AML-193 (cell line): ENCODE measurements at places on chromosomes 3 and 15.

DNA sequence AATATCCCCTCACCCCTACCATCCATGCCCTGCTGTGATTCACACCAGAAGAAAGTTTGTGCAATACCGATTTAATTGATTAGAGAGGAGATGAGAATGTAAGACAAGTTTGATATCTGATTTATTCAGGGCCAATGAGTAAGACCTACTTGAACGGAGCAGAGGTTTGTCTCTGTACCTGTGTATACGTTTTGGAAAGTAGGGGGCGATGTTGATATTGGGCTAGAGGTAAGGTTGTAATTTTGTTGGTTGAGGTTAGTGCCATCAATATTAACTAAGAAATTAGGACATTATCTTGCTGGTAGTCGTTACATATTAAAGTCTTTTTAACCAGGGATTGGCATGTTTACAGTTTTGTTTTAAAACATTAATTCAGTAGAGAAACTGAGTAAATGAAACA is 20.5 kb downstream of the EAF2 start:
- DNase-seq = no peak

- peak; percentile 43 for DNase-seq
Measured at GRCh38 chr15:64571857-64572291, 111.5 kb downstream of the ZNF609 start.

DNA sequence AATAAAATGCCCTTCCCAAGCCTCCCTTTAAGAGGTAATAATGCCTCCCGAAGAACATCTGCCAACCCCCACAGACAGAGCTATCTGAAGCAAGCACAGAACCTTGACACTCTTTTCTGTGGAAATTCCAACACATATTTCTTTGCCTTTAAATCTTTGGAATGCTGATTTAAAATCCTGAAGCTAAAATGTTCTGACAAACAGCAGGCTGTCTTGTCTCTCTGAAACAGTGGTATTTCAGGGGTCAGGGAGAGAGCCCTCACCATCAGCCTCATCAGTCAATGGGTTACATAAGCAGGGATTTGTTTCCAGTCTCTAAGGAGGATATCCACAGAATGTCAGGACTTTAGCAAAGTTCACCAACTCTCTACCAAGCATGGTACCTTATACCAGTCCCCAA is 27.8 kb upstream of the ARHGEF3 start:
- no peak for DNase-seq

GRCh38 chr3:197028728-197029510 is 698 bp downstream of the MELTF start:
- DNase-seq = peak; percentile 61

- DNase-seq = no peak
Measured at GRCh38 chr15:71111181-71111565, 4.1 kb upstream of the THSD4 start.

GRCh38 chr3:115785782-115786181 is 162.5 kb downstream of the GAP43 start:
- no peak for DNase-seq

GRCh38 chr3:188240189-188240981 is 86.4 kb downstream of the LPP start:
- DNase-seq = no peak

DNA sequence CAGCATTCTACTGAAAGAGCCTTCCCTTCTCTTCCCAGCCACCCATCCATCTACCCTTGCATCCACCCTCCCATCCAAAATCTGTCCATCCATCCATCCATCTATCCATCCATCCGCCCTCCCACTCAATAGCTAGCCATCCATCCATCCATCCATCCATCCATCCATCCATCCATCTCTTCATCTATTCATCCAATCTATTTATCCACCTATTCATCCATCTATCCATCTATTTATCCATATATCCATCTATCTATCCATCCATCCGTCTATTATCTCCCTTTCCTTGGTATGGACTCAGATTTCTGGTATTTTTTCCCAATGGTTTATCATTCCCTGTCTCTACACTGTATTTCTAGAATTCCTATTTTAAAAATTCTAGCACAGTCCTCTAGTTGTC is 46.1 kb upstream of the PPARG start:
- DNase-seq = no peak

- no peak for DNase-seq
Measured at GRCh38 chr15:46685681-46686080, 1031.6 kb upstream of the SEMA6D start.

DNA sequence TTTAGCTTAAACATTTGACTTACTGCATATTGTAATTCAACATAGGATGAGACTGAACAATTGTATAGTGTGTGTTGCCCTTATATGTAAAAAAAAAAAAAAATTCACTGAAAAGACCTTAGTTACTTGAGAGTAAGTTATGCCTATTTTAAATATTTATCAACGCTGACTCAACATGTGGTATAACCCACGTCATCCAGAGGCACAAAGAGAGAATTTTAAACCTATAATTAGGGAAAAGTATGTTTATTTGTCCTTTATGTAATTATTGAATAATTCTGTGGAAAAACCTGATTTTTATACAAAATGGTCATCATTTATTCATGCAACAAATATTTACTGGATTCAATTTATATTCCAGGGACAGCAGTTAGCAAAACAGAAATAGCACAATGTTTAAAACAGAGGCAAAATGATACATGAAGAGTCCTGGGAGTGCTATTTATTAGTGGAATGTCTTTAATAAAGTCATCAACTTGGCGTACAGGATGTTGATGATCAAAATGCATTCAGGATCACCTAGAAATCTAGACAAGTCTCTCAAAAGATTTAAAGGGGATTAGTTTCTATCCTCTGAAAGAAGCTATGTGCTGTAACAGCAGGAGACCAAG is 223.7 kb downstream of the PCCB start:
- no peak for DNase-seq

GRCh38 chr3:42442640-42443039 is 32.2 kb upstream of the LYZL4 start:
- no peak for DNase-seq

GRCh38 chr3:158244274-158244673 is 134.4 kb downstream of the RSRC1 start:
- DNase-seq = no peak

DNA sequence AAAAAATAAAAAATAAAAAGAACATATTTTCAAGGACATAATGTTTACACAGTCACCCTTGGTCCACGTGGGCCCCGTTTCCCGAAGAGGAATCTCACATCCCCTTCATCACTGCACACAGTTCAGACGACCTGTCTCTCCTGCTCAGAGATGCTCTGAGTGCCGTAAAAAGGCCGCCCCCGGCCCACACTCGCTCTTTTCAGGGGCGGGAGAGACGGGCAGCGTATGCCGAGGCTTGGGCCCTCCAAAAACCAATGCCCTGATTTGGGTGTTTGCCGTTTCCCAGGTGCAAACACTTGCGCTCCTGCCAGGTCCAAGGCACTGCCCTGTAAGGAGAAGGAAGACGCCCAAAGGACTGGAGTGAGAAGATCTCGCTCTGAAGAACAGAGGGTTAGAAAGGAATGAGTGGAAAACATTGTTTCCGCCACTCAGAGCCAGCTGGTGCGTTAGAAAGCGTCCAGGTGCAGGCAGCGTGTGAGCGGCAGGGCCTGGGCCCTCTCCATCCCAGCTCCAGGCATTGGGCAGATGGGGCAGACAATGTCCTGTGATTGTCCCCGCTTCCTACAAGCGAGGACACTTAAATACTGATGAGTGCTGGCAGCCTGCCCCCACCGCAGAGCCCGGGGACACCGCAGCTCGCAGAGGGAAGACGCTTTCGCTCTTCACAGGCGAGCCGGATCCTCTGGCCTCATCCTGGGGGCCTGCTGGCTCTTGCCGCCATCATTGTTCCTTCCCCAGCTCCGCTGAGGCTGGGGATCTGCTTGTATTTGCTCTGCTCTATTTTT is 53.2 kb downstream of the NIPA2 start:
- no peak for DNase-seq

- DNase-seq = peak; percentile 8
Measured at GRCh38 chr3:81352867-81353266, 408.6 kb downstream of the GBE1 start.

- DNase-seq = no peak
Measured at GRCh38 chr15:77840991-77841775, 208.5 kb upstream of the LINGO1 start.

- peak; percentile 73 for DNase-seq
Measured at GRCh38 chr3:197750858-197751737, 1.4 kb downstream of the FYTTD1 start.

GRCh38 chr3:16392065-16392464 is 121.4 kb downstream of the RFTN1 start:
- DNase-seq = no peak

- no peak for DNase-seq
Measured at GRCh38 chr3:177439694-177440269, 242.5 kb upstream of the TBL1XR1 start.

GRCh38 chr3:1092771-1093170 is at the start of gene CNTN6:
Gene CNTN6 (plus strand): TSS chr3:1093024. CDS start chr3:1148009, 54,985 bp downstream.
- no peak for DNase-seq

- DNase-seq = no peak
Measured at GRCh38 chr3:51777985-51778384, 1.1 kb downstream of the IQCF6 start.

- no peak for DNase-seq
Measured at GRCh38 chr3:102089904-102090720, 240.8 kb downstream of the NFKBIZ start.

DNA sequence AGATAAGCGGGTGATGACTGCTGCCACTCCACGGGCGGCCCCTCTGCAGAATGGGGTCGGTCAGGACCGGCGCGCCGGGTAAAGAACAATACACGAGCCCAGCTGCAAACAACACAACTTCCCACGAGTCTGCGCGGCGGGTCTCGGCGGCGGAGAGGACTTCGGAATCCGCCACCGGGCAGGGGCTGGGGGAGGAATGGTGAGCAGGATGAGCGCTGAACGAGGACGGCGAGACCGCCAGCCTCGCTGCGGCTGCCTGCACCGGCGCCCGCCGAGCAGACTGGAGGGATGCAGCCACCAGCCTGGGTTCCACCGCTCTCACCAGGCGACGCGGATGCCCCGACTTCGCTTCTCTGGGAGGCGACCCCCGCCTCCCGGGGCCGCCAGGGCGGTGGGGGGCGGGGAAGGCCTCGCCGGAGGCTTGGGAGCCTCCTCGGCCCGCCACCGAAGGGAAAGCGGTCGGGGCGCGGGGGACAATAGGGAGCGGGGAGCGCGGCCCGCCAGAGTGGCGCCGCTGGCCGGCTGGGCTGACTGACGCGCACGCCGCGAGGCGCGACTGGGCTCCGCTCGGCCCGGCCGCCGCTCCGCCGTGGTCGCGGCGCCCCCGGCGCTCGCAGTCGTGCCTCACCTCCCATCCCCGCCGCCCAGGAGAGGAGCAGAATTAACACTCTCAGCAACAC is 515 bp downstream of the ADAM10 start:
- no peak for DNase-seq

DNA sequence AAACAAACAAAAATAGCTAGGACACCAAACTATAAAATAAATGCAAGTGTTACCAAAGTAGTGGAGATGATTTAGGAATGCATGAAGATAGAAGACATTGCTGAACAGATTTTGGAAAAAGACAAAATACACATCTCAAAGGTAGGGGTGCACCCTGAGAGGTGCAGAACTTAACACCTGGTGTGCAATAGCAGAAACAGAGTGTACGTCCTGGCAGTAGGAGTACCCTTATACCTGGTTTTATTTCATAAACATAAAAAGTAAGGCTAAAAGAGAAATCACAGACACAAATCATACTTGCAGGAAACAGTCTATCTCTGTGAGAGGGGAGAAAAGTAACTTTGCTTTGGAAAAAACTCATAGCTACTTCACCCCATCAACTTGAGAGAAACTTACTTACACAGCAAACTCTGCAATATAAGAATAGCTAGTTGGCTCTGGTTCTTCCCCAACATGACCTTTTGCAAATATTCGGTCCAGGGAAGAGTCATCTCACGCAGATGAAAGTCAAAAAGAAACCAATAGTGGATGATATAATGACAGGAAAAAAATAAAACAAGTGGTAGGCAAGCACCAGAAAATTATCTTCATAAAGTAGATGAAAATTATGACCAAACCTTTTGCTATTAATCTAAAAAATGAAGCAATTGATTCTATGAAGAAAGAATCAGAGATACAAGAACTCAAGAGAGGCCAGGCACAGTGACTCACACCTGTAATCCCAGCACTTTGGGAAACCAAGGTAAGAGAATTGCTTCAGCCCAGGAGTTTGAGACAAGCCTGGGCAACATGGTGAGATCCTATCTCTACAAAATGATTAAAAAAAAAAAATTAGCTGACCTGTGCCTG is 108.9 kb upstream of the BNIP2 start:
- DNase-seq = no peak

DNA sequence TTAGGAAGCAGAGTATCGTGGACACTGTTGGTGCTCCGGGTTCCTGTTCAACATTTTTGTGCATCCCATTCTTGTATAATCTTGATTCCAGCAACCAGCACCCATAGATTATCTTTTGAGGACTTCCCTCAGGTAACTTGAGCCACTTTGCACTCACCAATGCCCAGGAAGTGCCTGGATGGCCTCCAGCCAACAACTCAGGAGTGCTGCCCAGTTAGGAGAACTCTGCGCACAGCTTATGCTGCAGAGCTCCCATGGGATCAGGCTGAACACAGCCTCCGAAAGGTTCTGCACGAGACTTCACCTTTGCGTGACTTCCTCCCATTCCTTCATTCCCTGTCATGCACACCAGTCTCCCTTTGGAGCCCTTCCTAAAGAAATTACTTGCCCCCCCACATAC is 64.3 kb upstream of the LRRN1 start:
- no peak for DNase-seq

DNA sequence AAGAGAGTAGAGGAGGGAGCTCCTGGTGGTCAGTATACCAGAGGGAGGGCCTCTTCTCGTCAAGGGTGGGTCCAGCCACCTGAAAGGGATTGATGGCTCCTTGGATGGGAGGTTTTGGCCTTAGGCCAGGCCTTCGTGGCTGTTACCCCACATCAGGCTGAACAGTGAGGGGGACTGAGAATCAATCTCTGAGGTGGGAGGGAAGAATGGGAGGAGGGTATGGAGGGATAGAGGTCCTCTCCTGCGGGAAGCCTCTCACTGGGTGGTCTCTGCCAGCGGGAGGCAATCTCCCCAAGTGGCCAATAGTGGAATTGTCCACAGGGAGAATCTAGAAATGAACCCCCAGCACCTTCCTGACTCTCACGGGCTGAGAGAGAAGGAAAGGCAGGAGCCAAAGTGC is 53.5 kb downstream of the BSN start:
- DNase-seq = no peak

DNA sequence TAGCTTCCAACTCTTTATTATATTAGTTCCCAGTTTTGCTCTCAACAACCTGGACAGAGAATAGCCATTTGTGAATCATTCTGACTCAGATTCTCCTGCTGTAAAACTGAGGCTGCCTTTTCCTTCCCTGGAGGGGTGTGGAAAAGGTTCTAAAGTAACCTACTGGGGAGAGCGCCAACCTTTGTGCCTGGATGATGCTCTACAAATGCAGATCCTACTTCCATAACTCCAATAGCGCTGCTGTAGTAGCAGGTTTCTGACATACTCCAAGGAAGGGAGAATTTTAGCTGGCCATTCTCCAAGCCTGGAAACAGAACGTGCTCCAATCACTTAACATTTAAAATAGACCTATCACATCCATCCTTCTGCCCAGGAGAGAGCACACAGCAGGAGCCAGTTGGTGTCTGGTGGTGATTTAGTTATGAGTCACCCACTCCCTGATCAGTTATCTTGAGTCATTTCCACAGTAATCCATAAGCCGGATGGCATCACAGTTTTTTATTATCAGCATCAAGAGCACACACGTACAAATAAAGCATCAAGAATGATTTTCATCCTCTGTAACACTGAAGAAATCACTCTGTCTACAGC is 38.3 kb downstream of the MYH15 start:
- DNase-seq = no peak
